Urinary bladder (tissue), 4 donors: ENCODE measurements at places on chromosomes 2 and 18. TPM values are rescaled to one million over a fixed set of nuclear protein-coding genes. Genes with fewer than 3 reads are reported as not detected.

- DNase-seq = no peak
These were observed 863 bp downstream of the ECEL1 start for GRCh38 chr2:232486558-232487384.

DNA sequence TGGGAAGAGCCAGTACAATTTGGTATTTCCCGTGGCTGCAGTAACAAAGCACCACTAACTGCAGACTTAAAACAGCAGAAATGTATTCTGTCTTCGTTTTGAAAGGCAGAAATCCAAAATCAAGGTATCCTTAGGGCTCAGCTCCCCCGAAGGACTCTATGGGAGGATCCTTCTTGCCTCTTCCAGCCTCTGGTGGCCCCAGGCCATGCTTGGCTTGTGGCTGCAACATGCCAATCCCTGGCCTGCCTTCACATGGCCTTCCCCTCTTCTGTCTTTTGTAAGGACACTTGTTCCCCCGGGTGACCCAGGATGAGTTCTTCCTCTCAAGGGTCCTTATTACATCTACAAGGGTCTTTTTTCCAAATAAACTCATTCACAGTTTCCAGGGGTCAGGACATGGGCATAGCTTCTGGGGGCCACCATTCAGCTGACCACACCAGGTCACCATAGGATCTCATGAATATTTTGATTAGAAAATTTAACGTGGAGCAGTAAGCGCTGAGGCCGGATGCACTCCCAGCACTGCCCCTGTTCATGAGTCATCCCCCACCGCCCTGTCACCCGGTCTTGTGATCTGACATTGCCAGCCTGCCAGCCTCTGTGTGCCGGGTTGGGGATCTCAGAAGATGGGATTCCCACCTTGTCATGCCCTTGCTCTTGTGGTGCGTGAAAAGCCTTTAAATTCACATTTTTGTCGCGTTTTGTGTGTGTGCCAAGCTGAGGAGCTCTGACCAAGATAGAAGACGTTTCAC lies 61.2 kb upstream of the B3GNT7 start:
- no peak for DNase-seq

- no peak for DNase-seq
These were observed 319.9 kb upstream of the SLC14A2 start for GRCh38 chr18:45295388-45295787.

DNA sequence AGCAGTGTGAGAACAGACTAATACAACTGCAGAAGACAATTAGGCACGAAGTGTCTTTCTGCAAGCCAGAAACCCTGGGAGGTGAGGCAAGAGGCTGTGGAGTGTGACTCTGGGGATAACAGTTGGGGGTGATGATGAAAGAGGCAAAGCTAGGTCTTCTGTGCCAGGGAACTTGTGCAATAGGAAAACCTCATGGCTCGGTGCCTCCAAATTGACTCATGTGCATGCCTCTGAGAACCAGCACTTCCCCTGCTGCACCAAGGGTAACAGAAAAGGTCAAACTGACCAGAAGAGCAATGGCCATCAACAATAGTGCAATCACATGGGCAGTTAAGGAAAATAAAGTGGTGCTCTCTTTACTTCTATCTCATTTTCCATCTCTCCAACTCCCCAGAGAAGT lies 136.4 kb downstream of the SCG2 start:
- no peak for DNase-seq

DNA sequence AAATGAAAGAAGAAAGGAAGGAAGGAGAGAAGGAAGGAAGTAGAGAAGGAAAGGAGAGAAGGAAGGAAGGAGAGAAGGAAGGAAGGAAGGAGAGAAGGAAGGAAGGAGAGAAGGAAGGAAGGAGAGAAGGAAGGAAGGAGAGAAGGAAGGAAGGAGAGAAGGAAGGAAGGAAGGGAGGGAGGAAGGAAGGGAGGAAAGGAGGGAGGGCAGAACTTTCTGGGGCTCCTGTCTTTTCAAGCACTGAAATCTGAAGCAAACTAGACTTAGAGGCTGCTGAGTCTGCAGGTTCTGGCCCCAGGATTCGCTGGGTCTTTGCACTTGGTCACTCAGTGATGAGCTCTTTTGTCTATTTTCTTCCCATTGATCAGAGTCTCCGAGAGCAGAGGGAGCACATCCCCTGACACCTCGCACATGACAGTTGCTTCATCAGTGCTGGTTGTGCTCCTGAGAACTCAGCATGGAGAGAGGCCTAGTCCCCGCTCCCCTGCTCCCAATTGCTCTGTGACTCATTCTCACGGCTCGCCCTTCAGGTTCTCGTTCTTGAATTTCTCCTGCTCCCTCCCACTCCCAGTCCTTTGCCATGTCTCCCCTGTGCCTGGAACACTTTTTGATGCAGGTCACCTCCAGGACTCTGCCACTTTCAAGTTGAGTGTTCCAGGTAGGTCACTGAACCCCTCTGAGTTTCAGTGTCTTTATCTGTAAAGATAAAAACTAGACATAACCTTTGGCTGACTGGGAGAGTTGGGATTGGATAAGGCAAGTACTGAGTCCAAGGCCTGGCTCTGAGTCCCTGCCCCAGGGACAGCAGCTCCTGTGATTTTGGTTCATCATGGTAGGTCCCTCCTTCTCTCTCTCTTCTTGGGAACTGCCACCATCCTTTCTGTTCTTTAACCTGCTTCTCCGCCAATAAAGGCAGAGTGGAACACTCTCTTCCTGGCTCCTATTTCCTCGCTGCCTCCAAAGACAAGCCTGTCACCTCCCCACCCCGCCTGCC lies 55.2 kb downstream of the TNP1 start:
- no peak for DNase-seq

GRCh38 chr2:229137639-229138038 lies 133.4 kb downstream of the PID1 start:
- DNase-seq = no peak

DNA sequence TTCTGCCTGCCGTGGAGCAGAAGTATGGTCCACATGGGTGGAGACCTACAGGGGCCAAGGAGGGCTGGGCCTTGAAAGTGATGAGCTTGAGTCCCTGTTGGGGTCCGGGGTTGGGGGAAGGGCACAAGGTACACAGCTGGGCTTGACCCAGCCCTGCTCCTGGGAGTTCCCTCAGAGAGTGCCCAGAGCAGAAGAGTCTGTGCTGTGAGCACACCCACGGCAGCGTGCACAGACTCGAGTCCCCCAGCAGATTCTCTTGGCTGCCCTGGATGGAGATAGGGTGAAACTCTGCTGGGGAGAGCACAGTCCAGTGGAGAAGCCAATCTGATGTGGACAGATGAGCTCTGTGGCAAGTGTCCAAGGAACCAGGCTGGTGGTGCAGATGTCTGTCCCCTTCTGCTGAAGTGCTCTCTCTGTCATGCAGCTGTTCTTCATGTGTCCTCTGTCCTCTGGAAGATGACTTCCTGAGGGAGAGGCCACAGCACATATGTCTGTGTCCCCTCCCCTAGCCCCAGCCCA lies 27.5 kb downstream of the INPP4A start:
- DNase-seq = no peak

DNA sequence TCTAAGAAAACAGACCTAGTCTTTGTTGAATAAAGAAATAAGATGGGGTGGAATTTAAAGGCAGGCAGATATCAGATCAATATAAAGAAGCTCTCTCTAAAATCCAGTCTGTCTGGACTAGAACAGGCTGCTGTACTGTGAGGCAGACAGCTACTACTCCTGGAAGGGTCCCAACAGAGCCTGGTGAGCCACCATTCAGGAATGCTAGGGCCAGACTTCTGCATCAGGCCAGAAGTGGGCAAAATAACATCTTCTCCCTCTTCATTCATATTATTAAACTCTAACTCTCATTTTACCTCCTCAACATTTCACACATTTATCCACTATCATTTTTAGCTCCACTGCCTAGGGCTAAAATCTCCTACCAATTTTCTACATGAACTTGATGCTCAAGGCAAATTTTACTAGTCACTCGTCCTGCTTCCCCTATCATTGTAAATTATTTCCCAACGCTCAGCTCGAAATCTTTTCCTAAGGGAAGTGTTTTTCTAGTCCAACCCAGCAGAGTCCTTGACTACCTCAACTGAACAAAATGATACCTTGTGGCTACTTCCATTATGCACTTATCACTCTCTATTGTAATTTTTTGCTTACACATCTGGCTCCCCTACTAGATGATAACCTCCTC lies 45.2 kb upstream of the GLS start:
- DNase-seq = no peak

Gene SCN9A
- total RNA-seq = 32.9 TPM

Gene ABCG8
- total RNA-seq = not detected

Gene BOLL
- 0.11 TPM for total RNA-seq

Gene TUBB6
- 441 TPM for total RNA-seq

Gene MTCL1
- 24.2 TPM for total RNA-seq

Gene TSPYL6
- total RNA-seq = 0.16 TPM
